Heart left ventricle (tissue), 16 donors: ENCODE measurements at places on chromosomes 13 and 19. TPM values are rescaled to one million over a fixed set of nuclear protein-coding genes. Genes with fewer than 3 reads are reported as not detected.

- DNase-seq: no peak
- no peak overlapping the region for H3K4me3 ChIP-seq
- no peak overlapping the region for H3K27ac ChIP-seq
- no peaks in the 10 kb centered on the region for H3K4me1 ChIP-seq
- no peaks in the 10 kb centered on the region for H3K36me3 ChIP-seq
- H3K27me3 ChIP-seq: no peaks in the 10 kb centered on the region
Observed at GRCh38 chr13:43133792-43134191, 110.4 kb downstream of the DNAJC15 start.

- H3K4me3 ChIP-seq: no peak overlapping the region
- no peaks in the 10 kb centered on the region for H3K4me1 ChIP-seq
- DNase-seq: no peak
Observed at GRCh38 chr19:50457300-50457699, 19.0 kb upstream of the EMC10 start.

DNA sequence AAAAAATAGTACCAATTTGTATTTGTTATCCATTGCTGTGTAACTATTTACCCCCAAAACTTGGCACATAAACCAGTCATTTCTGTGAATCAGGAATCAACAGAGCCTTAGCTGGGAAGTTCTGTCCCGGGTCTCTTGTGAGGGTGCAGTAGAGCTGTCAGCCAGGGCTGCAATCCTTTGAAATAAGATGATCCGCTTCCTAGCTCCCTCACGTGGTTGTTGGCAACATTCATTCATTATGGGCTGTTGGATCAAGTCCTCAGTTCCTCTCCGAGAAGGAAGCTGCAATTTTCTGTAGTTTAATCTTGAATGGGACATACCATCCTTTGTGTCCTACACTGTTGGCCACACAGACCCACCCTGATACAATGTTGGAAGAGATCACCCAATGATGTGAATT, 277.2 kb downstream of the SUCLA2 start:
- no peaks in the 10 kb centered on the region for H3K4me1 ChIP-seq
- DNase-seq: no peak
- H3K27ac ChIP-seq: no peak overlapping the region
- no peak overlapping the region for H3K4me3 ChIP-seq
- H3K27me3 ChIP-seq: no peaks in the 10 kb centered on the region

DNA sequence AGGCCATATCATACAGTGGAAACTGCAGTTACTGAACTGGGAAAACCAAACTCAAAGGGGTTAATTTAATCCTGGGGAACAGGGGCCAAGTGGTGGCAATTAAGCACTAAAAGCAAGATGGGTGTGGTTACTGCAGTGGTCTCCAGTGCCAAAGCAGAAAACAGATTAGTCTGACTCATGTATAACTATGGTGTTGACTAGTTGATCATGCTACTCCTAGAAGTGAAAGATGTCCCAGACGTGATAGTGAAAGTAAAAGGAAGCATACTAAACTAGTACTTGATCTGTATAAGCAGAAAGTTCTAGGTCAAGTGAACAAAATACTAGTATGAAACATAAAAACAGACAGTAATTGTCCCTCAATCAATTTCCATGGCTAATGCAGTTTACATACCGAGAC, 360.0 kb upstream of the SLITRK5 start:
- H3K27ac ChIP-seq: no peak overlapping the region
- H3K36me3 ChIP-seq: no peaks in the 10 kb centered on the region
- no peaks in the 10 kb centered on the region for H3K27me3 ChIP-seq
- H3K4me1 ChIP-seq: no peaks in the 10 kb centered on the region
- H3K4me3 ChIP-seq: no peak overlapping the region

DNA sequence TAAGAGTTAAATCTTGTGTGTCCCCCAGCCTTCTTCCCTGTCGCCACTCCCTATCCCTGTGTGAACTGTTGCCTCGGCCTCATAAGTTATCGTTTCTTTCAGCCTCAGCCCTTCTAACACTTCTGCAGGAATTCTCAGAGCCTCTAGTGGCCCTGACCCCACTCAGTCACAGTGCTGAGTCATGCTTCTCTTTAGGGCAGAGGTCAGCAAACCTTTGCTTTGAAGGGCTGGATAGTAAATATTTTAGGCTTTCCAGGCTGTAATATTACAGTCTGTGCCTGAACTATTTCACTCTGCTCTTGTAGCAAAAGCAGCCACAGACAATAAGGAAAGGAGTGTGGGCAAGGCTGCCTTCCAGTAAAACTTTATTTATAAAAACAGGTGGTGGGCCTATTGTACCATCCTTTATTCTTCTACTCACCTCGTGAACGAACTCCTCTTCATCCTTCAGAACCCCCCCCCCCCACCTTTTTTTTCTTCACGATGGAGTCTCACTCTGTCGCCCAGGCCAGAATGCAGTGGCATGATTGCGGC, 22.1 kb downstream of the MYO9B start:
- DNase-seq: no peak
- peak overlapping the region; percentile 40 for H3K27ac ChIP-seq
- H3K27me3 ChIP-seq: no peaks in the 10 kb centered on the region
- H3K36me3 ChIP-seq: peaks cover 13% of the 10 kb centered on the region
- H3K4me3 ChIP-seq: no peak overlapping the region

DNA sequence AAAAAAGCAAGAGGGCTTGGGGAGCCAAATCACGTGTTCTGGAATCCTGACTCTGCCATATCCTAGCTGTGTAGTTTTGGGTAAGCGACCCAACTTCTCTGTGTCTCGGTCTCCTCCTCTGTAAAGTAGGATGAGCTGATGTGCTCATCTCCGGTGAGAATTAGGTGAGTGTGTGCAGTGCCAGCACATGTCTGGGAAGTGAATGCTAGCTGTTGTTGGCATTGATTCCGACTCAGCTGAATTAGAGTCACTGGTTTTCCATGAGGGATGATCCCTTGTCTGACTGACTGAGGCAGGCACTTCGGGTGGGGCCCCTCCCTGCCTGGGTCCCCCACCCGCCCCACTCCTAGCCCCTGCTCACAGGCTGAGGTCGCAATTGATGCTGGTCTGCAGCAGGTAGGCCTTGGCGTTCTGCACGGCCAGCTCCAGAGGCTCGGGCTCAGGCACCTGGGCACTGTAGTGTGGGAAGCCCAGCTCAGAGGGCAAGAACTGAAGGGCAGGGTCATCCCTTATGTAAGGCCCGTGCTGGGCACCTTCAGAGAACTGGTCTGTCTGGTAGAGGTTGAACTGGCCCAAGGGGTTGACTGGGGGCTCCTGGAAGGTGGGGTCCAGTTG, 835 bp downstream of the RSPH6A start:
- no peaks in the 10 kb centered on the region for H3K27me3 ChIP-seq
- H3K4me3 ChIP-seq: no peak overlapping the region
- H3K36me3 ChIP-seq: no peaks in the 10 kb centered on the region
- no peak for DNase-seq
- H3K27ac ChIP-seq: no peak overlapping the region
- no peaks in the 10 kb centered on the region for H3K4me1 ChIP-seq

- no peaks in the 10 kb centered on the region for H3K36me3 ChIP-seq
- H3K27me3 ChIP-seq: no peaks in the 10 kb centered on the region
- no peaks in the 10 kb centered on the region for H3K4me1 ChIP-seq
- H3K27ac ChIP-seq: no peak overlapping the region
- no peak for DNase-seq
Observed at GRCh38 chr13:60051754-60052285, 111.9 kb downstream of the DIAPH3 start.

- peak overlapping the region; percentile 1 for H3K4me3 ChIP-seq
- peaks cover 5% of the 10 kb centered on the region for H3K4me1 ChIP-seq
- no peaks in the 10 kb centered on the region for H3K36me3 ChIP-seq
- peak overlapping the region; percentile 78 for H3K27ac ChIP-seq
- H3K27me3 ChIP-seq: no peaks in the 10 kb centered on the region
Observed at GRCh38 chr13:102012299-102013293, 389.3 kb downstream of the FGF14 start.

GRCh38 chr13:39254601-39255000, 216.3 kb downstream of the NHLRC3 start:
- no peak overlapping the region for H3K4me3 ChIP-seq
- no peak for DNase-seq
- peaks cover 22% of the 10 kb centered on the region for H3K4me1 ChIP-seq
- no peak overlapping the region for H3K27ac ChIP-seq

The ZNF229 gene
- 6.1 TPM for polyA plus RNA-seq

The S1PR4 gene
- polyA plus RNA-seq: 1.4 TPM

DNA sequence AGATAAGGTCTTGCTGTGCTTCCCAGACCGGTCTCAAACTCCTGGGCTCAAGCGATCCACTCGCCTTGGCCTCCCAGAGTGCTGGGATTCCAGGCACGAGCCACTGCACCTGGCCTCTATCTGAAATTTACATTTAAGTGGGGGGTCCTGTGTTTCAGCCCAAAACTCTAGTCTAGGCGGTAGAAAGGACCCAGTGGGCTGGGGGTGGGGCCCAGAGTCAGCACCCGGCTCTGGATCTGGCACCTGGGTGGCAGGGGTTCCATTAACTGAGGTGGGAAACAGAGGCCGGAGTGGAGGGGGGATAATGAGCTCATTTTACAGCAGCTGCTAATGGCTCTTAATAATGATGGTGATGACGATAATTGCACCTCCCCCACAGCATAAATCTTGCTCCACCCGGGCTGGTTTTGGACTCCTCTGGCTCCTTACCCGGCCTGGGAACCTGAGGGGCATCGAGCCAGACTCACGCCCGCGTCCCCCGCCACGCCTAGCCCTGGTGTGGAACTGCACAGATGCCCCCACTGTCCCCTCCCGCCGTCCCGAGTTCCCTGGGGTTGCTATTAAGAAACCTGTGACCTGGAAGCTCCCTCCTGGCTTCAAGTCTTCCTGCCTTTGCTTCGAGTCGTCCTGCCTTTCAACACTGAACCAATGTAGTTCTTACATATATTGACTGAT, 17.8 kb upstream of the KLF2 start:
- H3K4me3 ChIP-seq: no peak overlapping the region
- DNase-seq: no peak
- no peaks in the 10 kb centered on the region for H3K27me3 ChIP-seq
- H3K36me3 ChIP-seq: no peaks in the 10 kb centered on the region

GRCh38 chr13:42392716-42393572, 121.0 kb downstream of the AKAP11 start:
- no peak for DNase-seq
- H3K27ac ChIP-seq: no peak overlapping the region
- no peaks in the 10 kb centered on the region for H3K27me3 ChIP-seq
- H3K36me3 ChIP-seq: no peaks in the 10 kb centered on the region
- no peak overlapping the region for H3K4me3 ChIP-seq
- H3K4me1 ChIP-seq: peaks cover 23% of the 10 kb centered on the region

DNA sequence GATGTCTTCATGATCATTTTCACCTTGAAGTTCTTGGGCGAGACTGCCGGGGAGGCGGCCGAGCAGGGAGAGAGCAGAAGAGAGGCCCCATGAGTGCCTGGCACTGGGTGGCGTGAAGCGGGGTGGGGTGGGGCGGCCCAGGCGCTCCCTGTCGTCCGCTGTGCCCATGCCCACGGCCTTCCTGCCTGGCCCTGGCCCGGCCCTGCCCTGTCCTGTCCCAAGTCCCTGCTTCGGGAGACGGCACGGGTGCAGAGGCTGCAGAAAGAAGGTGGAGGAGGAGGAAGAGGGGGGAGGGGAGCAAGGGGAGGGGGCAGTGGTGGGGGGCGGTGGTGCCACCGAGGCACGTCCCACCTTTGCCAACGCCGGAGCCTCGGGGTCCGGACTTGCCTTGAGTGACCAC, 118.4 kb downstream of the PTPRS start:
- no peak overlapping the region for H3K4me3 ChIP-seq
- H3K36me3 ChIP-seq: peaks cover 46% of the 10 kb centered on the region
- H3K27ac ChIP-seq: no peak overlapping the region
- no peak for DNase-seq
- H3K27me3 ChIP-seq: no peaks in the 10 kb centered on the region
- no peaks in the 10 kb centered on the region for H3K4me1 ChIP-seq

DNA sequence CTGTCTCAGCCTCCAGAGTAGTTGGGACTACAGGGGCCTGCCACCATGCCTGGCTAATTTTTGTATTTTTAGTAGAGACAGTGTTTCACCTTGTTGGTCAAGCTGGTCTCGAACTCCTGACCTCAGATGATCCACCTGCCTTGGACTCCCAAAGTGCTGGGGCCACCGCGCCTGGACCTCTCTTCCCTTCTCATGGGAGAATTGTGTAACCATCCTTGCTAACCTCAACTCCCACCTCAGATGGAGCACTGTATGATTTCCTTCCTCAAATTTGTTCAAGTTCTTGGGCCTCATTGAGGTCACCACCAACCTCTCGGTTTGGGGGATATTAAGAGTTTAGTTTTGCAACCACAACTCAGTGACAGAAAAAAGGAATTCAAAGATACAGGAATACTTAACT, 10.7 kb downstream of the LILRA5 start:
- no peak overlapping the region for H3K4me3 ChIP-seq
- DNase-seq: no peak
- H3K27me3 ChIP-seq: no peaks in the 10 kb centered on the region

DNA sequence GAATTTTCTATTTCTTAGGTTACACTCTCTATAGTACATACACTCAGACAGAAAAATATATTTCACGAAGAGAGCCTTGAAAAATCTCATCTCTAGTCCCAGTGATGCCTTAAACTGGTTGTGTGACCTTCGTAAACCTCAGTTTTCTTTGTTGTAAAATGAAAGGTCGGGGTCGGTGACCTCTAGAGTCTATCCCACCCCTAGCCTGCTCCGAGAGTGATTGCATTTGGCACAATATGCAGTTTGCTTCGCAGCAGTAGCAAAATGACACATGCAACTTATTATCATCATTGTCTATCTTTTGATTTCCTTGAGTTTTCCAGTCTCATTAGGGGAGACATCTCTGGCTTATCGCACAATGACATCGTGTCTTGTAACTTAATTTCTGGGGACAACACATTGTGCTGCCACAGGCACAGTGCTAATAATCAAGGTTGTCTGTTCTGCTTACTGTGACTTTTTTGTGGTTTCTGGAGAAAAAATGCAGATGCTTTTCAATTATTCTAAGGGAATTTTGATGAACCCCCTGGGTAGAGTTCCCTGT, 115.0 kb downstream of the GGACT start:
- H3K27me3 ChIP-seq: no peaks in the 10 kb centered on the region
- H3K27ac ChIP-seq: no peak overlapping the region
- no peak overlapping the region for H3K4me3 ChIP-seq
- no peak for DNase-seq
- H3K4me1 ChIP-seq: no peaks in the 10 kb centered on the region

The ZSCAN1 gene
- polyA plus RNA-seq: not detected

DNA sequence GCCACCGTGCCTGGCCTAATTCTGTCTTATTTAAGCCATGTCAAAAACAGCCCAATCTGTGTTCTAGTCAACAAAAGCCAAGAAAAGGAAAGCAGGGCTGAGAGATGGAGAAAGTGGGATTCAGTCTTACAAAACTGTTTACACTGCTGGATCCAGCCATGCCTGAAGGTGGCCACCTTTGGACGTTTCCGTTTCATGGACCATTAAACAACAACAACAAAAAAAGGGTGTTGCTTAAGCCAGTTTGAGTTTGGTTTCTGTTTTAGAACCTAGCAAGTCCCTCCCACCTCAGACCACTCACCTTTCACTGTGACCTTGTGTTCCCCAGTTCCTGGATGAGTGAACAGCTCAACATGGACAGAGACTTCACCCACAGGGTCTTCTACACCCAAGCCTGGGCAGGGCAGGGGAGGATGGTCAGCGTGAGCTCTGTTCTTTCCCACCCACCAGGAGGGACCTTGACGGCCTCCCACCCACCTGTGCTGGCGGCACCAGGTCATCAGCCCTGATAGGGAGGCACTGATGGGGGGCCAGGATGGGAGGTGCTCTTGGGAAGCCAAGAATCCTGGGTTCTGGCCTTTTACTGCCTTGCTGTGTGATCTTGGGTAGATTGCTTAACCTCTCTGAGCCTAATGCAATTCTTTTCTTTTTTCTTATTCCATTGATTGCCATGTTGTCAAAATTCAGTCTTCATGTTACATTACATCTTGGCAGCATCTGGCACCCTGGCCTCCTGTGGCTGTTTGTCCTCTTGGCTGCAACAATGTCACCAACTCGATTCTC, 56.2 kb downstream of the COLGALT1 start:
- peaks cover 4% of the 10 kb centered on the region for H3K27me3 ChIP-seq
- H3K27ac ChIP-seq: no peak overlapping the region
- no peak for DNase-seq
- no peaks in the 10 kb centered on the region for H3K36me3 ChIP-seq
- no peaks in the 10 kb centered on the region for H3K4me1 ChIP-seq
- no peak overlapping the region for H3K4me3 ChIP-seq

The LENG8 gene
- polyA plus RNA-seq: 35.2 TPM
